Dermis microvascular lymphatic vessel endothelial cell (primary cell): ENCODE measurements at places on chromosomes 5 and 9.

DNA sequence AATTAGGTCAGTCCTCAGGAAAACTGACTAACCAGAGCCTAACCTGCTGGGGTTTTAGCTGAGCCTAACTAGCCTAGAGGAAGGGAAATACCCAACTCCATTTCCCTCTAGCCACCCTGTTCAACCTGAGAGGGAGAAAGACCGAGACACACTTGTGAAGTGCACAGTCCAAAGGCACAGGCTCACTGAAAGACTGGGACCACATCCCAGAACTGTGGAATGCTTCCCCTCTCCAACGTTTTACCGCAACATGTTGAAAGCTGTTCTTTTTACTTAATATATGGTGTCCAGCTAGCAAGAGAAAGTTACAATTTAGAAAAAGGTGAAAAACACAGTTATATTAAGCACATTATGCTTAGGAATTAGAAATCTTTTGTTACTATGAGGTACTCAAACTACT is 76.8 kb upstream of the SIMC1 start:
- no peak for DNase-seq

GRCh38 chr5:137632716-137633115 is 103.2 kb downstream of the KLHL3 start:
- DNase-seq: no peak

- no peak for DNase-seq
Observed at GRCh38 chr5:67643536-67643935, 446.9 kb upstream of the CD180 start.

GRCh38 chr5:152016421-152016820 is 91.8 kb upstream of the GLRA1 start:
- DNase-seq: no peak

GRCh38 chr9:88280816-88281382 is 107.3 kb upstream of the SPIN1 start:
- no peak for DNase-seq

- DNase-seq: peak; percentile 85
Observed at GRCh38 chr5:126811515-126812198, 34.7 kb downstream of the LMNB1 start.

DNA sequence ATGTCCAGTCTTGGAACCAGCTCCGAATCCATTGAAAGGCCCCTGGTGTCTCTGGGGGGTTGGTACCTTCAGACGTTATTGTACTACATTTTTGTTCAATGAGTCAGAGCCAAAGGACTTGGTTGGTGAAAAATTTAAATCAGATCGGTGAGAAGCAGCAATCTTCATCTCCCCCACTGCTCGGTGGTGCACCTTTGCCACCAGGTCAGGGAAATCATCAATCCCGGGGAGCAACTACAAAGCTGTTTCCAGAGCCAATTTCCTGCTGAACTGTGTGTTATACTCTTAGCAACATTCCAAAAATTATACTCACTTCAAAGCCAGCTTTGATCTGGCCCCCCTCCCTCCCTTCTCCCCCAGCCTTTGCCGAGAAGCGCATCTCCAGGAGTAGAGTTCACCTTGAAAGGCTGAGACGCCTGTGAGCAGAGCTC is 375.2 kb upstream of the WWC1 start:
- DNase-seq: no peak

DNA sequence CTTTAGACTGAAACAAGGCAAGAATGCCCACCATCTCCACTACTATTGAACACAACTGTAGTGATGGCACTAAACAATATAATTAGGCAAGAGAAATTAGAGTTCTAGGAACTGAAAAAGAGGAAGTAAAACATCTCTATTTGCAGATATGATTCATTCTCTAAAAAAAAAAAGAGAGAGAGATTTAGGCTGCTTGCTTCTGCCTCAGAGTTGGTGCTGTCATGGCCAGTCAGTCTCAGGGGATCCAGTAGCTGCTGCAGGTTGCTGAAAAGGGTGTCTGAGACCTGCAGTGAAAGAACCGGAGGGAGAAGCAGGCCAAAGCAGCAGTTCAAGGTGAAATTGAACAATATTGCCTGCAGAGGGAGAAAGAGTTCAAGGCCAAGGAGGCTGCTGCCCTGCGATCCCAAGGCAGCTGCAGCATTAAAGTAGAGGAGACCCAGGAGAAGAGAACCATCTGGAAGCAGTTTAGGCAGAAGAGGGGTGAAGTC is 72.5 kb downstream of the AP3B1 start:
- DNase-seq: no peak
